ENCODE measurements at places on chromosomes 2 and 18.
A peak's percentile ranks its signal among the peaks of the same experiment; 100 is the strongest.

GRCh38 chr2:240208096-240208495, 67.6 kb upstream of the OTOS start:
- DNase-seq: no peak

GRCh38 chr2:55115761-55116597, 65.7 kb upstream of the RTN4 start:
- no peak for DNase-seq

DNA sequence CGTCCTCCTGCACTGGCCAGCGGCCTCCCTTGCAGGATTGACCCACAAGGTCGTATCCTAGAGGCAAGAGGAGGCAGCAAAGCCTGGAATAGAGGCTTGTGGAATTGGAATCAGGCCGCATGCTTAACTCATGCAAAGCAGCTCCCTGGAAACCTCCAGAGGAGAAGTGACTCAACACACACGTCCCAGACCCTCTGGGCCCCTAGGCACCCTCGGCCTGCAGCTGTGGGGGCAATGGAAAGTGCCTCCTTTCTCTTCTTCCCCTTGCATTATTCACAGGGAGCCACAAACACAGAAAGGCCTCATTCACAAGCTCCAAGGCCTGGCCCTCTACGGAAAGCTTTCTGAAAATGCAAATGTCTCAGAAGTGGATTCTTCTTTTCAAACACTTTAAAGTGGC, 19.6 kb downstream of the SPATA3 start:
- no peak for DNase-seq

DNA sequence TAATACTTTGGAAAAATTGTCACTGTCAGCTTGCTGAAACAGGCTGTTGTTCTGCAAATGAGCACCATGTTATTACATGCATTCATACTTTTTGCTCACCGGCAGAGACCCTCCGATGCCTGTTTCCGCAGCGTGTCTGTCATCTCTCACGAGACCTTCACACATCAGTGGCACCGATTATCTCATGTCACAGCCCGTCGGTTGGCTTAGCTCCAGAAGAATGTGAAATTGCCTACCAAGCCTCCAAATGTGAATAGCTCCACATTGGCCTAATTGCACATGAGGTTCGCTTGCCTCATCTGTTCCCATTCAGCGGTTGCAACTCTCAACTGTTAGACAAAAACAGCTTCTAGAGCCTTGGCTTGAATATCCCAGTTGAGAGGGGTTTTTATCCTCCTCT, 233.0 kb downstream of the ACTR3 start:
- DNase-seq: peak; percentile 4
